ENCODE measurements at places on chromosomes 5 and 9. TPM values are rescaled to one million over a fixed set of nuclear protein-coding genes. Genes with fewer than 3 reads are reported as not detected.

GRCh38 chr9:18722882-18723281 lies 248.9 kb downstream of the ADAMTSL1 start:
- no peak for DNase-seq

- DNase-seq, result no peak
Observed at GRCh38 chr9:78756813-78757510, 460.0 kb downstream of the PSAT1 start.

DNA sequence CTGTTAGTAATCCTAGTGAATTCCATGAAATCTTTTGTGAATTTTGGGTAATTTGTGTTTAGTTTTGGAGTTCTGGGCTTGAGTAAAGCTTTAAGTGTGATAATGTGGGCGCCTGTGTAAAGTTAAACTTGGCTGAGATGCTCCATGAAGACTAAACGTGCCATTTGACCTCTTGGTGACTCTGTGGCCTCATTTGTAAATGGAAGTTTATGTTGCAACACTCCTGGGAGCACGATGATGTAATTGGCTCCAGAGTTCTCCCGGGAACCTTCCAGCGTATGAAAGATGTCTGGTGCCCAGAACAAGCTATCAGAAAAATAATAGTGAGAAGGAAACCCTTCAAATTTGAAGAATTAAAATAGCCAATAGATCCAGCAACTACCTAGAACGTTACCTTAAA lies 981.2 kb downstream of the TLE4 start:
- DNase-seq, result no peak

OR1Q1 gene
- polyA plus RNA-seq, result not detected

ELOVL7 gene
- 6.5 TPM for polyA plus RNA-seq

DNA sequence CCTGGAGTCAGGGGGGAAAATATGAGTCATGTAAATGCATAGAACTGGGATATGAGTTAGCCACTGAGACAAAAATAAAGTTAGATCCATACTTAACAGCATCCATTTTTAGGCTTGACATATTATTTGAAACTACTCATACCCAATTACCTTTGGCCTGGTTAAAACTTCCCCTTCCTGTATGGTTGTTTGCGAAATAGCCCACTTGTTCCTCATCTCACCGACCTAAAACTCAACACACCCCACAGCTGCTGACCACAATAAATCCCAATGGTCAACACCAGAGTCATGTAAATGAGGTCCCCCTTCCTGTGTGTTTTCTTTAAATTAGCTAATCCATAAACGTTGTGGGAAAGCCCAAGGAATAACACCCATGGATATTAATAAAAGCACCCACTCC lies 55.2 kb upstream of the TMEM215 start:
- DNase-seq, result no peak

All from brain (organoid and tissue), 16 donors.